Stimulated activated naive CD8-positive, alpha-beta T cell treated with anti-CD3 and anti-CD28 coated beads, Interleukin-15, amount 100 ng/mL, for 72 hours (primary cell): ENCODE measurements at places on chromosomes 5 and 9.

DNA sequence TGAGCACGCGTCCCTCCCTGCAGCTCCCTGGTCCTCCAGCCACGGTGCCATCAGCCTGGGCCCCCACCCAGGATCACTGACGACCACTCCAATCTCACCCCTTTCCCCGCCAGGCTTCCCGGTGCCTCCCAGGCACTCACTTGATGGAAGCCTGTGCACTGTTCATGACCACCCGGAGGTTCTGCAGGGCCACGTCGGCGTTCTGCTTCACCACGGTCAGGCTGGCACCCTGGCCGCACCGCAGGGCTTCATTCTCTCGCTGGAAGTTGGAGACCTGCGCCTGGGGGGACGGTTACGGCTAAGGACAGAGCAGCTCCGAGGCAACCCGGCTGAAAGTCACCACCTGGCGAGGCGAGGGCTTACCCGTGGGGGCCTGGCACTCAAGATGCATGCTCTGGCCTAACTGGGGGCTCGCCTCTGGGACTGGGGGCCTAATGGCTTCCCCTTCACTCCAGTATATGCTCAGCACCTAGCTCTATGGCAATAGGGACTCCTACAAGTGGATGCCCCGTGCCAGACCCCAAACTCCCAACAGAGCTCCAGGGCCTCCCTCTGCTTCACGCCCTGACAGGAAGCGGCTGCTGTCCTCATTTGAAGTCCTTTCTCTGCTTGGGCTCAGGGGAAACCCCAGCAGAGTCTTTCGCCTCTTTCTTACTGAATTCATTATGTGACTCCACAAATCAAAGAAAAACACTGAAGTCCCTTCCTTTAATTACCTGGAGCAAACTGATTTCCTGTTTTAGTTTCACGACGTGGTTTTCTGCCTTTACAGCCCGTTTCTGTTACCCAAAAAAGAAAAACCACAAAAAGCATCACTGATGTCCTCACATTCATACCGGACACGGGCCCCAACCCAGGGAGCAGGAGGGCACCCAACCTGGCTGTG is 4.2 kb upstream of the SNAPC4 start:
- DNase-seq, result peak; percentile 74

DNA sequence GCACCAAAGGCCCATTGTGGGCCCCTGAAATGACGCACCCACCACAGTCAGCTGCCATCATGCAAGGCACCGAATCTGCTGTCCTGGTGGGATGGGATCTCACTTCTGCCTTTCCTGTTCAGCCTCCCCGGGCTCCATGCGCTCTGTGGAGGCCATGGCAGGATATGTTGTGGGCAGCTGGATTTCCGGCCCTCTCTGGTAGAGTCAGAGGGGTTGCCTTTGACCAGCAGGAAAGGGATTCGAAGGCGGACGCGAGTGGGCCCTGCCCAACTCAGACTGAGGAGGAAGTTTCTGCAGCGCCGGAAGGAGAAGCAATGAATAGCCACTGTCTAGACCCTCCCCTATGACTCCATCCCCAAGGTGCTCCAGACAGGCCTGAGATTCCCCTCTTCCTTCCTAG is 35.5 kb downstream of the GADD45G start:
- DNase-seq, result no peak

- DNase-seq, result no peak
These were observed 193.0 kb downstream of the CD180 start for GRCh38 chr5:67003685-67003934.

GRCh38 chr5:170238456-170239196 is 5.8 kb downstream of the C5orf58 start:
- no peak for DNase-seq

GRCh38 chr5:66440202-66440680 is 156.0 kb upstream of the MAST4 start:
- DNase-seq, result no peak

DNA sequence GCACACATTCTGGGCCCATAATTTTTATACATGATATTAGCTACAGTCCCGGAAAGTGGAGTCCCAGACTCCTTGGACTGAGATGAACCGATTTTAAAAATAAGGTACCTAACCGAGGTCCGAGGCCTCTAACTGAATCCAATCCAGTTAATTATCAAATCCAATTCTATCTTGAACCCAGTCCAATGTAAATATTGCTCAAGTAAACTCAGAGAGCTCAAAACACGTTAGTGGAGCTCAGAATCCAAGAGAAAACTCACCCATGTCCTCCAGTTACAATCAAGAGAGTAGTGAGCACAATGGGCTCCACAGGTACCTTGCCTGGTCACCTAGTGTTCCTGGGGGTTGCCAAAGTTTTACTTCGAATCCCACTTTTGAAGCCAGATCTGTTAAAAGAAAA is 37.9 kb upstream of the DIRAS2 start:
- no peak for DNase-seq

DNA sequence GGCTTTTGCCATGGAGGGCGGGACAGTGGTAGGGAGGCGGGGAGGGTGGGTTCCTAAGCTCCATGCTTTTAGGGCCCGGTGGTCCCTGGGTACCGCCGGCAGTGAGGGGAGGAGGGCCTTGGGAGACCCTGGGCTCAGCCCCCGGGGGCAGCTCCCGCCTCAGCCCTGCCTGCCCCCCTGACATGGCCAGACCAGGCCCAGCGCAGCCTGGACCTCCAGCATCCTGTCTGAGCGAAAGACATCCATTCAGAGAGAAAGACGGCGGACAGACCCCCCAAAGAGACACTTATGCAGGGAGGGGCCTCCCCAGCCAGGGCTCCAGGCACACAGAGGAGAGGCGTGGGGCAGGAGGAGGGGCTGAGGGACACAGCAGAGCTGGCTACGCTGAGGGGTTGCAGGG is 45.3 kb downstream of the KCNT1 start:
- no peak for DNase-seq

DNA sequence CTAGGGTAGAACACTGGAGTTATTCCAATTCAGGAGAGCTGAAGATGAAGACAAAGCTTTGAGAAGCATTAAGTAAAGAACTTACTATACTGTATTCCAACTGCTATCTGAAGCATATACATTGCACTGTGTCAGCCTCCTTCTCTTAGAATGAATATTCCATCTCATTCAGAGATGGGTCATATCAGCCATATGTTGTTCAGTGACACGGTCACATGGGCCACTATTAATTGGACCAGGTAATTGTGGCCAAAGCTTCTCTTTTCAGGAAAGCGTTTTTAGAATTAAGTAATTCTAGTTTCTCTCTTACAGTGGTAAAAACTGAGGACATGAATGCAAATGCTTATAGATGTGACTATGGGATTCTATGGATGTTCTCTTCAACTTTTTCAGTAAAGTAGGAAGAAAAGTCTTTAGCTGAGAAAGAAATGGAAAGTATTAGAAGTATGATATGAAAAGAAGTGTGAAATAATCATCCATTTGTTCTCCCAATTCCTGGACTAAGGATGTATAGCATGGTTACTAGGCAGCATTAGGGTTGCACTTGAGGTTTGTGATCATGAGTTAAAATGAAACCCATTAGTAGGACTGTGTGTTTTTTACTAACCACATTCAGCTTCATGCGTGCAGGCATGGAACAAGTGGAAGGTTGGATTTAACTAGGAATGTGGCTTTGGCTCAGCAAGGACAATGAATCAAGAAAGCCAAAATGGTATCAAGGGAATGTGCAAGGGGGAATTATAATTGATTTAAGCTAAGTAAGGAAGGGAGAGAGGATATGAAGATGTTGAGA is 40.9 kb downstream of the CETN3 start:
- DNase-seq, result no peak

GRCh38 chr5:73201547-73202513 is 28.8 kb downstream of the TMEM174 start:
- DNase-seq, result peak; percentile 69

DNA sequence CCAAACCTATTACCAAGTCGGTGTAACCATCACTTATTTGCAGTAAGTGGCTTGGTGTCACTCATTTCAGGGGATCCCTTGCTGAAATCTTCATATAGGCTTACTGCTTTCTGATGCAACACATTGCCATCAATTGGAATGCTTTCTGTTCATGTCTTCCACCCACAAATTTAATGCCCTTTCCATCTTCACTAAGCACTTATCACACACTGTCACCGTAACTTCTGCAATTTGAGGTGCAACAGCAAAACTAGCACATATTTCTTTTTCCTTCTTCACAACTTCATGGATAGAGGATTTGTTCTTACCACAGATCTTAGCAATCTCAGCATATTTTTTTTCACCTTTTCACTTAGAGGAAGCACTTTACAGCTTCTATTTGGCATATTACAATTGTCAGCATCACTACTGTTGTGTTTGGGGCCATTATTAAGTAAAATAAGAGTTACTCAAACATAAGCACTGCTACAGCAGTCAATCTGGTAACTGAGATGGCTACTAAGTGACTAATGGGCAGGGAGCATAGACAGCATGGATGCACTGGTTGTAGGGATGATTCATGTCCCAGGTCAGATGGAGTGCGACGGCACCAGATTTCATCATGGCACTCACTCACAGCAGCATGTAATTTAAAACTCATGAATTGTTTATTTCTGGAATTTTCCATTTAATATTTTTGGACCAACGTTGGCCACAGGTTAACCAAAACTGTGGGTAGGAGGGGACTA is 70.1 kb downstream of the PIP5K1B start:
- DNase-seq, result no peak

- DNase-seq, result no peak
These were observed 799.9 kb downstream of the CDH12 start for GRCh38 chr5:22053195-22053594.

- DNase-seq, result peak; percentile 70
These were observed at the start of gene HACD4 for GRCh38 chr9:21031091-21031807. TSS of gene HACD4 (minus strand) at chr9:21031640. CDS start at chr9:21031590, 50 bp downstream.

DNA sequence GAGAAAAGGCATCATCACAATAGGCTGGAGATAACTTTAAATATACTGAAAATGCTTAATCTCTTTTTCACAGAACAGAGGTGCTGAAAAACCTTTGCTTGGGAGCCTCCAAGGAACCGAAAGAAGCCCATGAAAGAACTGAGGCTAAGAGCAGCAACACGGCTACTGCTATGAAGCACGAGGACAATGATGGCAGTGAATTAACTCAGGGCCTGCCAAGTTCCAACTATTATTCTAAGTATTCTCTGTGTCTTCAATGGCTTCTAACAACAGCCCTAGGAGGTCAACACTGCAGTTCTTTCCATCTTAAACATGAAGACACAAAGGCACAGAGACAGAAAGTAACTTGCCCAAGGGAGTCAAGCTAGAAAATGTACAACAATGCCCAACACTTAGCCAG is 293.0 kb upstream of the DAP start:
- DNase-seq, result no peak

GRCh38 chr9:104838958-104839357 is 75.0 kb downstream of the NIPSNAP3B start:
- no peak for DNase-seq

DNA sequence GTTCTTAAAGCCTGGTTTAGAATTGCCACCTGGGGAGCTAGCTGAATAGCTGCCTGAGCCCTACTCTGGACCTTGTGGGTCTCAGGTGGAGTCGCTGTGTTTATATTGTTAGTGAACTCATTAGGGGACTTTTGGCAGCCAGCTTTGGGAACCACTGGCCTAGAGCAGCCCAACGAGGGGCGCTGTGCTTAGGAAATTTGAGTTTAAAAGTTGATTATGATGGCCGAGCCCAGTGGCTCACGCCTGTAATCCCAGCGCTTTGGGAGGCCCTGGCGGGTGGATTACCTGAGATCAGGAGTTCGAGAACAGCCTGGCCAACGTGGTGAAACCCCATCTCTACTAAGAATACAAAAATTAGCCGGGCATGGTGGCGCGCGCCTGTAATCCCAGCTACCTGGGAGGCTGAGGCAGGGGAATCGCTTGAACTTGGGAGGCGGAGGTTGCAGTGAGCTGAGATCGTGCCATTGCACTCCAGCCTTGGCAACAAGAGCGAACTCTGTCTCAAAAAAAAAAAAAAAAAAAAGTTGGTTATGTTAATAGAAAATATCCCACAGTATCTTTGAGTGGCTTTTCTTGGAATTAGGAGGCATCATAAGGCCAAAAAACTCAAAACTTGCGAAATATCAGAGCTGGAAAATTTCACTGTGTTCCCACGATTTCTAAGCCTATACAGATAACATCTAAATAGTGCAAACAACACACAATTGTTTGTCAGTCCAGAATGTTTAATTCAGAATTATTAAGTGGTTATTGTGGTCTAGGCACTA is 809 bp downstream of the MCCC2 start:
- DNase-seq, result no peak

GRCh38 chr5:21121213-21121612 is 1133.2 kb upstream of the CDH18 start:
- DNase-seq, result no peak

DNA sequence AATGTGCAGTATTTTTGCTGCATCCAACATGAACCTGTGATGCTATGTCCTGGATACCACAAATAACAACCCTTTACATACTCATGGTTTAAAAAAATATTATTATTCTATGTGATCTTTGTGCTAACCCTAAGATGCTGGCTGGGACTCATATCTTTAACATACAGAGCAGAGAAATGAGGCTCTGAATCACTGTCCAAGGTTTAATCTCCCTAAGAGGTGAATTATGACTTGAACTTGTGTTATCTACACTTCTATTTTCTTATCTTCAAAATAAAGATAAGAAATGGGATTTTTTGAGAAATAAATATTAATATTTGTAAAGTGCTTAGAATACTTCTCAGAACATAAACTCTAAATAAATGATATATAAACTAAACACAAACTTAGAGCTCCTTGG is 68.8 kb upstream of the GRIA1 start:
- DNase-seq, result no peak

- no peak for DNase-seq
These were observed 86.9 kb upstream of the SSBP2 start for GRCh38 chr5:81837667-81838306.

- no peak for DNase-seq
These were observed 43.1 kb downstream of the PTCD2 start for GRCh38 chr5:72363166-72363802.

DNA sequence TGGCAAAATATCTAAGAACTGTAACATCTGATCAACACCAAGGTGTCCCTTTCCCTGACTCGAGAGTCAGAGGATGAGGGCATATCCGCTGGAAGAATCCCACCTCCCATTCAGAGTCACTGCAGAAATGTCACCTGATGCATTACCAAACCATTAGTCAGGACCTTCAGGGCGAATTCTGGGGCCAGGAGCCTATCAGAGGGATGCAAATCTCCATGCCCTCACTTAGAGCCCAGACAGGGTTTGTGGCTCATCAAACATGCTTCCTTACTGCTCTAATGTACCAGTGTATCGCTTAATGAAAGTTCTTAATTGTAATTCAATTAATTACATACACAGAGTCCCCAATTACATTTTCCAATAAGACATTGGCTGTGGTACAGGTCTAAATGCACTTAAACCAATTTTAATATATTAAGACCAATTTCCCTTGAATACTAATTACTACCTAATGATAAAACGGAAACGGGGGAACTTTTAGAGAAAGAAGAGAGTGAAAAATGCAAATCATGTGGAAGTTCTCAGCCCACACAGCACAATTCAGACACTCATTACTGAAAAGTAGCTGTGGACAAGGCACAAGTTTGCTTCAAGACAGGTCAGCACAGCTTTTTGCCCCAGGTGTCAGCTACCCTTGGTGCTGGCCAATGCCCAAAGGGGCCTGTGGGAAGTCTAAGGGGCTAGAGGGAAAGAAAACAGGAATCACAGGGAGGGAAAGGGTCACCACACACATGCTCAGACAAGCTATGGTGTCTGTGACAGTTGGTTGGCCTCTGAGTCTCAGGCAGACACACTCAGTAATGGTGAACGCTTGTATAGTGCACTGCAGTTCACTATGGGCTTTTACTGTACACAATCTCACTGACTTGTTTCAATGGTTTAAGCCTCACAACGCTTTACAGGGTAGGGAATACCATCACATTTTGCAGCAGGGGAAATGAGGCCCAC is 211.6 kb downstream of the MAPKAP1 start:
- DNase-seq, result no peak
